Activated CD8-positive, alpha-beta memory T cell treated with anti-CD3 and anti-CD28 coated beads, Interleukin-2, amount 50 U/mL, for 4 hours (primary cell): ENCODE measurements at places on chromosomes 1 and 21.
A peak's percentile ranks its signal among the peaks of the same experiment; 100 is the strongest.

GRCh38 chr1:203362720-203363025 lies 11.8 kb upstream of the FMOD start:
- DNase-seq = no peak

DNA sequence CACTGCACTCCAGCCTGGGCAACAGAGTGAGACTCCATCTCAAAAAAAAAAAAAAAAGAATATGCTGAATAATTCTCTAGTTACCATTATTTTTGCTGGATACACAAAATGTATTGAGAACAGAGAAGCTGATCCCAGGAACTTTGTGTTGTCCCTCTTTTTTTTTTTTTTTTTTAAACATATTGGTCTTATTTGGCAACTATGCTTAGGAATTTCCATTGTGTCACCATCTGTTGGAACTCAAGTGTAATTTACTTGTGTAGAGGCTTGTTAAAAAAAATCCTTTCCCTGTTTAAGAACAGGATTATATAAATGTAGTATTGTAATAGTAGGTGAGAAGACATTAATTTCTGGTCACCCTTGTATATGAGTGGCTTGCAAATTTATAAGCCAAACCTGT lies 28.6 kb downstream of the CAMSAP2 start:
- DNase-seq = no peak

DNA sequence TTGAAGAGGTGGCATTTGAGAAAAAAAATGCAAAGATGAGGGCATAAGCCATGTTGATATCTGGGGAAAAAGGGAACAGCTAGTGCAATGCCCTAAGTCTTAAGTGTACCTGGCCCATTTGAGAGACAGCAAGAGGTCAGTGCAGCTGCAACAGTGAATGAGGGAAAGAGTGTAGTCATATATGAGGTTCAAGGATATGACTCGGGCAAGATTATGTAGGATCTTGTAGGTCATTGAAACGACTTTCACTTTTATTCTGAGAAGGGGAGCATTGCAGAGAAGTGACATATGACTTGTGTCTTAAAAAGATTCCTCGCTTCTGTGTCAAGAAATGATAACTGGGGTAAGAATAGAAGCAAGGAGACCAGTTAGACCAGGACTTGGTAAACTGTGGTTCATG lies 31.0 kb downstream of the NTMT2 start:
- DNase-seq = no peak

GRCh38 chr21:25127007-25127406 lies 480.3 kb downstream of the MRPL39 start:
- no peak for DNase-seq

- no peak for DNase-seq
Observed at GRCh38 chr1:24369801-24370200, 43.8 kb downstream of the STPG1 start.

GRCh38 chr1:213054733-213055591 lies 3.9 kb downstream of the RPS6KC1 start:
- DNase-seq = no peak

- DNase-seq = no peak
Observed at GRCh38 chr1:236122176-236122575, 20.2 kb upstream of the GPR137B start.

DNA sequence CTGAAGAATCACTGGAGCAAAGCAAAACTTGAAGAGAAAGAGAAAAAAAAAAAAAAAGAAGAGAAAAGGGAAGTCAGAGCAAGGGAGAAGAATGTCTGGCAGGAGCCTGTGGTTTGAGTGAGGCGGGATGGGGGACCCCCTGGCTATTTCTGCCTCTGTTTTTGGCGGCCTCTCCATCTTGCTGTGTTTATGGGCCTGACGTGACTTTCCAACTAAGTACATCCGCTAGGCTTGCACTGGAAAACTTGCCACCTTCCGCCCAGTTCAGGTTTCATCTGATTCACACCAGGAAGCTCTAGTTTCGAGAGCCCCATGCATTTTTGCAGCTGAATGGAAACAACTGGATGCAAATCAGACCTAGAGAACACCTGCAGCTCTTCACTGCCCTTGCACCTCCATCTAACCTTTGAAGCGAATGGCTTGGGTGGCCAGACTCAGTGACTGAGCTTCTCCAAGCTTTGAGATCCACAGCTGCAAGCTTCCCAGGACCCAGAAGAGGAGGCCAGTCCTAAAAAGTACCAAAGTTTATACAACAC lies 28.0 kb downstream of the TBX15 start:
- no peak for DNase-seq

GRCh38 chr1:65360648-65361047 lies 51.3 kb downstream of the DNAJC6 start:
- DNase-seq = no peak

DNA sequence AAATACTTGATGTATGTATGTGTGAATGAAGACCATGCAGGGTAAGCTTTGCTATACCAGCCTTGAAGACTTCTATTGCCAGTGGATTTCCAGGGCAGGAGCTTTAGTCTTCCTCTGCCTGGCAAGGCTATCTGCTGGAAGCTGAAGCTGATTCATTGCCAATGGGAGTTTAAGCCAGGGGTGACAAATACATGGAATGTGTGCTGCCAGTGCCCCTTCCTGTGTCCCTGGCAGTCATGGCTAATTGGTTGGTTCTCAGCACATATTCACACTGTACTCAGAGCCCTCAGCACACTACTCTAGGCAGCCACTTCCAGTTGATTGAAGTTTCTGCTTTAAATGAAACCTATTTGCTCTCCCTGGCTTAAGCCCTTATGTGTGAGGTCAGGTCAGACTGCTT lies 1.5 kb downstream of the ZSCAN20 start:
- DNase-seq = no peak

DNA sequence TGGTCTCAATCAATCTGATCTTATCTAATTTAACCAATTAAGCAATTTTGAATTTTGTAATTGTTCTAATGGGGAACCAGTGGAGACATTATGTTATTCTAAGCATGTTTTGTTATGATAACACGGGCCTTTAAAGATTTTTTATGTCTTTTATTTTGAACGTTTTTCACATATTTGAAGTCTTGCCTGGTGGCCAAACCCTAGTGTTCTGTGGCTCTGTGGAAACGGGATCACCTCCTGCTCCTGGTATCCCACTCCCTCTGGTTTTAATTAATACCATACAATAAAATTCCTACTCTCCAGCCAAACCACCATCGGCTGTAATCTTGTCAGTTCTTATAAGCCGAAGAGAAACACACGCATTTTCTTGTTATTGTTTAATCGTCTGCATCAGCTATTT lies 22.9 kb upstream of the LMO4 start:
- DNase-seq = no peak

- no peak for DNase-seq
Observed at GRCh38 chr1:26684763-26685508, 10.9 kb upstream of the ARID1A start.

GRCh38 chr1:9150582-9151327 lies 21.9 kb upstream of the GPR157 start:
- DNase-seq = no peak

GRCh38 chr1:105636052-105636451 lies 1420.4 kb upstream of the PRMT6 start:
- no peak for DNase-seq

DNA sequence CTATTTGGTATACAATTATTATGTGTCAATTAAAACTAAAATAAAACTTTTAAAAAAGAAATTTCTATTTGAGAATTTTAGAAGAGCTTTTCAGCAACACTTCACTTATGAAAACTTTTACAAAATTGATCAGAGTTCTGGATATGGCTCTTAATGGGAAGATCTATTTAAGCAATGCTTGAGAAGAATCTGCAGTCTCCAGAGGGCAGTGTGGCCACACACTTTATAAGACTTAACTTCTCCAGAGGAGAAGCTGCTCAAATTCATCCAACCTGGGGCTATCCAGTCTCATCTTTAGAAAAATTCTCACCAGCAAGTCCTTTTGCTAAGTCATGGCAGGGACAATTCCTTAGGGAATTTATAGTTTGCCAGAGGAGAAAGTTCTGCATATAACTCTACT lies 25.2 kb upstream of the AGO1 start:
- no peak for DNase-seq

GRCh38 chr1:227905573-227906487 lies 41.9 kb downstream of the WNT9A start:
- DNase-seq = no peak

DNA sequence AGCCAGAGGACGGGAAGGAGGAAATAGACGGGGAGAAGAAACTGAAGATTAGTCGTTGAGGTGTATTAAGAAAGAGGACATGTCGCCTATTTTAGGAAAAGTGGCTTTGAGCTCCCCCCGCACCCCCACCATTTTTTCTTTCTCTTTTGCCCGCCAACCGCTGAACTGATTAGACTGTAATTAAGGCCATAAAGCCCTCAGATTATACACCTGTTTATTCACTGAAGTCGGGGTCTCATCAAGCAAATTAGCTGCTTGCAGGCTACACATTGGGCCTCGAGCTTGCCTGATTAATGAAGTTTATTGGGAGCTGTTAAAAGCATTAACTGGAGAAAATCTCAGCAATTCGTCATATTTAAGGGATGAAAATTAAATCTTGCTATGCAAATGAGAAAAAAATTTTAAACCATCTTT lies 119.4 kb upstream of the RRP15 start:
- no peak for DNase-seq

- DNase-seq = no peak
Observed at GRCh38 chr21:40686526-40686925, 160.4 kb downstream of the DSCAM start.

GRCh38 chr1:14426854-14427253 lies 171.6 kb upstream of the KAZN start:
- no peak for DNase-seq

- no peak for DNase-seq
Observed at GRCh38 chr1:150548632-150549495, at the start of gene ADAMTSL4. Gene ADAMTSL4 (plus strand): TSS chr1:150549408. CDS start chr1:150552289, 2,881 bp downstream.

DNA sequence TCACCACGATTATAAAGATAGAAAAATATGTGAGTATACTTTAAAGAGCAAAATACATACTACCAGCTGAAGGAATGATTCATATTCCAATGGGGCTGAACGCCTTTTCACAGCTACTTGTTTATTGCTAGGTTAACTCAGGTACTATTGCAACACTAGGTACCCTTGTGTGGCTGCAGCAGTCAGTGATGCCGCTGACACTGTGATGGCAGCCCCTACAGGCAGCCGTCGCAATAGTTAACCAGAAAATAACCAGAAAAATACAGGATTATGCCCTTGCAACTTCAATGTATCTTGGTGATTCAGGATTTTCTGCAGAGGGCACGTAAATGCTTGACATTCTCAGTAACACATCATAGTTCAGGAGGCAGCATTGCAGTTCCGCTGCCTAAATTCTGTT lies 1.6 kb upstream of the MARK1 start:
- no peak for DNase-seq

DNA sequence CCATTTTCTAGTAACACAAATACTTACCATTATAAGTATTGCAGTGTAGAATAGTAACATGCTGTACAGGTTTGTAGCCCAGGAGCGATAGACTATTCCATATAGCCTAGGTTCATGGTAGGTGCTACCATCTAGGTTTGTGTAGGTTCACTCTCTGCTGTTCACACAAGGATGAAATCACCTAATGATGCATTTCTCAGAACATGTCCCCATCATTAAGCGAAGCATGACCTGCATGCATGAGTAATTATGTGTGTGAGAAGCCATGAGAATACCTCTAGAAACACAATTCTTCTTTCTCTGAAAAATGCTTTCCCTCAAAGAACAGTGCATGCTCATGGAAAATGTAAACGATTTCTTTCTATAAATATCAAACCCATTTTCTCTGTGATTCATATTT lies 69.3 kb downstream of the NR5A2 start:
- DNase-seq = no peak

GRCh38 chr1:178190881-178191280 lies 97.0 kb downstream of the RASAL2 start:
- DNase-seq = no peak

DNA sequence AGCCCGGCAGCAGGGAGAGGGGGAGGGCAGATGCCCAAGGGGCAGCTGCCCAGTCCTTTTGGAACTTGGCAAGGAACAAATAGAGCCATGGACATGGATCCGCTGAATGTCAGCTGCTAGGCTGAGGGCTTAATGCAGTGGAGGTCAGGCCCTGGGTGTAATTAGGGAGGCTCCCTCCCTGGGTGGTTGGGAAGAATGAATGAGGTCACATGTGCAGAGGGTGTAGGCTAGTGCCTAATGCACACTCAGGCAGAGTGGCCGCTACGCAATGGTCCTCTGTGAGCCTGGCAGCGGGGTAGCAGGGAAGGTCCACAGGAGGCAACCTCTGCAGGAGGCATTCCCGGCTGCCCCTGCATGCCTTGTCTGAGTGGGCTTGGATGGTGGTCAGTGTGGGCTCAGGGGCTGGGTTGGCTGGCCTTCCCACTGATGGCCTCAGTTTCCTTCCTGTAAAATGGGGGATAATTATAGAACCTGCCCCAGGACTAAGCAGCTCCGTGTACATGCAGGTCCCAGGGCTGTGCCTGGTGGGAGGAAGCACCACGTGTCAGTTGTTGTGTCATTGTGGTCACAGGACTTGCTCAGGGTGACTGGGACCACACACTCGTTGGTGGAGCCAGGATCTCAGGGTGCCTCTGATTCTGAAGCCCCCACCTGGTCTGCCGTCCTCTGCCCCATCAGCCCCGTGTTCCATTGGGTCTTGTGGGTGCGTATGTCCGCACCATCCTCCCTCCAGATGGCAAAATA lies 81.6 kb upstream of the ACTL8 start:
- DNase-seq = no peak

DNA sequence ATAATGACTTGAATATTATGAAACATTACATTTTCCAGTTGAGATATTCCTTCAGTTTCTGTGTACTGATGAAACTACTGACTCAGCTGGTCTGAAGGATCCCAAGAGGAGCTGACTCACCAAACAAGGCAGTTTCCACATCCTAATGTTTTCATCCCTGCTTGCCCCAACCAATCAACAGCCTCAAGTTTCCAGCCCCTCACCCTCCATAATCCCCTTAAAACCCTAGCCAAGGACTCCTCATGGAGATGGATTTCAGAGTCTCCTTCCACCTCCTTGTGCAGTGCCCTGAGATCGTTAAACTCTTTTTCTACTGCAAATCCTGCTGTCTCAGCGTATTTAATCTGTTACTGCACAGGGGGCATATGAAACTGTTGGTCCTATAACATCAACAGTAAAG lies 83.1 kb upstream of the HAO2 start:
- DNase-seq = no peak

GRCh38 chr1:3002349-3003038 lies 18.8 kb upstream of the ACTRT2 start:
- DNase-seq = peak; percentile 8
